ENCODE measurements at places on chromosomes 3 and 15. TPM values are rescaled to one million over a fixed set of nuclear protein-coding genes. Genes with fewer than 3 reads are reported as not detected.

DNA sequence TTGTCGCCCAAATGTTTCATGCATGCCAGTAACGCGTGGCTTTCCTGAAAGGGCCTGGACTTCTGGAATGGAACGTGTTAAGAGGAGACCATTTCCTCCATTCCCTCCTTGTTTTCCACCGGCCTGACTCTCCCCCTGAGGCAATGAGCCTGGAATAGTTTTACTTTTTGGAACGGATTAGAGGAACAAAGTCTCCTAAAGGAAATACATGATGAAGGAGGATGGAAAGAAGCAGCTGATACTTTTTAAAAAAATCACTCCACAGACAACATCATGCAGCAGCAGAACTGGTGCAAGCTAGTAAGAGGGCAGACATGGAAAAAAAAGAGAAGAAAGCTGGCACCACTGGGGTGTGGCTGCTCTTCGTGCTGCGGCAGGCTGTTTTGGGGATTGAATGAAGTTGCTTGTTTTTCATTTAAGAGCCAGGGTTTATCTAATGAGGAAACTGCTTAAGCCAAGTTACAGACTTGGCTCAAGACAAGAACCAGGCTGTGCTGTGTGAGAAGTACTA is 3.6 kb upstream of the KBTBD12 start:
- no peak for DNase-seq

DNA sequence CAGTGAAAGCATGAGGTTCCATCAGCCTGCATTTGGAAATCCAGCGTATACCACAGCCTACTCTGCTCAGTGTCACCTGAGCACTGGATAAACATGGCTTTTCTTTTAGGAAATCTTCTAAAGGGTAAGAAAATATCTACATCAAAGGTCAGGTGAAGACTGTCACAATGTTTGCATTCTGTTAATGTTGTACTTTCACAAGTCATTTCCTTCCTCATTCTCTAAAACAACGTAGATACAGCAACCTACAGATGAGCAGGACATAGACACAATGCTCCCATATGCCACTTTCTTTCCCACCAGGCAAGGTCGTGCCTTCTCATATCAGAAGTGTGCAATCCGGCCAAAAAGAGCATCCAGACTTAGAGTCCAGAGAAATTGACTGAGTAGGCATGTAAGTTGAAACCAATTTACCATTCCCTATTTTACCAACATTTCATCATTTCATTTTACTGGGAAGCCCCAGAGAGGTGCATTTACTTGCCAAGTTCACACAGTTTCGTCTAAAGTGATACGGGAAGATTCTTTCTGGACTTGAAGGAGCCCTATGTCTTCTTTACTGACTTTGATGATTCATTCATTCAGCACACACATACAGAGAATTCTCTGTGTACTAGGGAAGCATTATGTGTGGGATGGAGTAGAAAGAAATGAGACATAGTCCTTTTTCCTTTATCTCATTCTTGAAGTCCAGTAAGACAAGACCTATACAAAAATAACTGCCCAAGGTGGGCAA is 30.6 kb upstream of the LPP start:
- peak; percentile 21 for DNase-seq

GRCh38 chr3:154779571-154779970 is 300.5 kb upstream of the MME start:
- DNase-seq: no peak

DNA sequence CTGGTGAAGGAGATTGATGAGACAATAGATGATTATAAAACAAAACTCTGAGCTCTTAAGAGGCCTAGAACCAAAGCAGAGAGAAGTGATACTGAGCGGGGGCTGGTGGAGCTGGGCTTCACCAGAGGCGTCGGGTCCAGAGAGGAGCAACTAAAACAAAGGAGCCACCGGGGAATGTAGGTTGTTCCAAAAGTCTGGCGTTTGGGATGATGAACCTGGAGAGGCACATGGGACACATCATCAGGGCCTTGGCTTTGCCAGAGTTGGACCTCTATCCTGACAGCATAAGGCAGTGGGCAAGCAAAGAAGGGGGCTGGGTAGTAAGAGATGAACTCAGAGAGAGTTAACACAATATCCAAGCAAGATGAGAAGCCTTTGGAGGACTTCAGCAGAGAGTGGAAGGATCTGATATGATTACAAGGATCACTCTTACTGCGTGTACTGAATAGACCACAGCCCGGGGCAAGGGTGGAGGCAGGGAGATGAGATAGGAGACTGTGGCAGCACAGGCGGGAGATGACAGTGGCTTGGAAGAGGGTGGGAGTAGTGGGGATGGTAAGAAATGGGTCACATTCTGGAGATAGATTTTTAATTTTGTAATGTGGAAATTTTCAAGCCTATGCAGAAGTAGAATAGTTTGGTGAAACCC is 36.0 kb upstream of the RASA2 start:
- no peak for DNase-seq

DNA sequence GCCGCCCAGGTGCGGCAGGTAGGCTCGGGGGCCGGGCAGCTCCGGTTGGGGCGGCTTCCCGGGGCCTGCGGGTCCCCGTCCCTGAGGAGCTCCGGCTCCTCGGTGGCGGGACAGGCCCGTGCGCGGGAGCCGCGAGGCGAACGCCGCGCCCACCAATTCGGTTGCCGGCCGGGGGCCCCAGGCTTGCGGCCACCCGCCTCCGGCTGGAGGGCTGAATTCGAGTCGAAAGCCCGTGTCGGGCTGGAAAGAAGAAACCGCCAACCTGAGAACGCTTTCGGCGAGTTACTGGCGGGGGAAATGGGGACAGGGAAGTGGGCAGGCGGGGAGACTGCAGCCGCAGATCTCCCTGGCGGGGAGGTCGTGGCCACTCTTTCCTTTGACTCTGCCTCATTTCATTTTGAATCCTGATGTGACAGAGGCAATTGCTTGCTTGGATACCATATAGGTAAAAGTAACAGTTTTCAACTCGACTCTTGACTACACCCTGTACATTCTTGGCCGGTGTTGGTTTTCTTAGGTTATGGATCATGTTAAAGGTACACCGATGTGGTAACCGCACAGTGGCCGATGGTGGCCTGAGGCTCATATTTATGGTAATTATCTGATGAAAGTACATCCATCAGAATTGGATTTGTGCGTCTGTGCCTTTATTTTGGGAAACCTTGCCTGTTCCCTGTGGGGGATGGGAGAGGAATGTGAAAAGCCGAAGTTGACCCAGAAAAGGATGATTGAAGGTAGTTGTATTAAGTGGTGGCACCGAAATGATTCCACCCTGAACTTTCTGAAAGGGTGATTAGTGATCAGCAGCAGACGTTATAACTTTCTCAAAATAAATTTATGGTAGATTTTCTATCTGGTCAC is 1.7 kb downstream of the B3GNT5 start:
- DNase-seq: peak; percentile 35

DNA sequence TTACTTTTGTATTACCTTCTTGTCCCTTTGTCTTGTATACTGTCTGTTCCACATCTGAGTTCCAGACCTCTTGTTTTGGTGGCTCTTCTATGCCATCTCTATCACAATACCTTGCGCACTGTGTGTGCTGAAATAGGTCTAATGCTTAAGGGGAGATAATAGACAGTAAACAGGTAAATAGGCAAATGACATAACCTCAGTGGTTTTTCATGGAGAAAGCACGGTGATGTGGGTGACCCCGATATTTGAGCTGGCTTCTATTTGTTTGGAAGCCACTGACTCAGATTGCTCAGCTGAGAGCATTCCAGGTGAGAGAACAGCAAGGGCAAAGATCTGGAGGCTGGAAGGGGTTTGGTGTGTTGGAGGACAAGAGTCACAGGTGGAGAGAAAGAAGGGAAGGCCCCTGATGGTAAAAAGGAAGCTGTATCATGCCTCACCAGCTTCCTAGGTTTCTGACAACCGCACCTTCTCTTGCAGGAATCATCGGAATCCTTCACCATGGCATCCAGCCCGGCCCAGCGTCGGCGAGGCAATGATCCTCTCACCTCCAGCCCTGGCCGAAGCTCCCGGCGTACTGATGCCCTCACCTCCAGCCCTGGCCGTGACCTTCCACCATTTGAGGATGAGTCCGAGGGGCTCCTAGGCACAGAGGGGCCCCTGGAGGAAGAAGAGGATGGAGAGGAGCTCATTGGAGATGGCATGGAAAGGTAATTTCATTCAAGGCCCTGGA is 795 bp downstream of the MCM2 start:
- DNase-seq: no peak

DNA sequence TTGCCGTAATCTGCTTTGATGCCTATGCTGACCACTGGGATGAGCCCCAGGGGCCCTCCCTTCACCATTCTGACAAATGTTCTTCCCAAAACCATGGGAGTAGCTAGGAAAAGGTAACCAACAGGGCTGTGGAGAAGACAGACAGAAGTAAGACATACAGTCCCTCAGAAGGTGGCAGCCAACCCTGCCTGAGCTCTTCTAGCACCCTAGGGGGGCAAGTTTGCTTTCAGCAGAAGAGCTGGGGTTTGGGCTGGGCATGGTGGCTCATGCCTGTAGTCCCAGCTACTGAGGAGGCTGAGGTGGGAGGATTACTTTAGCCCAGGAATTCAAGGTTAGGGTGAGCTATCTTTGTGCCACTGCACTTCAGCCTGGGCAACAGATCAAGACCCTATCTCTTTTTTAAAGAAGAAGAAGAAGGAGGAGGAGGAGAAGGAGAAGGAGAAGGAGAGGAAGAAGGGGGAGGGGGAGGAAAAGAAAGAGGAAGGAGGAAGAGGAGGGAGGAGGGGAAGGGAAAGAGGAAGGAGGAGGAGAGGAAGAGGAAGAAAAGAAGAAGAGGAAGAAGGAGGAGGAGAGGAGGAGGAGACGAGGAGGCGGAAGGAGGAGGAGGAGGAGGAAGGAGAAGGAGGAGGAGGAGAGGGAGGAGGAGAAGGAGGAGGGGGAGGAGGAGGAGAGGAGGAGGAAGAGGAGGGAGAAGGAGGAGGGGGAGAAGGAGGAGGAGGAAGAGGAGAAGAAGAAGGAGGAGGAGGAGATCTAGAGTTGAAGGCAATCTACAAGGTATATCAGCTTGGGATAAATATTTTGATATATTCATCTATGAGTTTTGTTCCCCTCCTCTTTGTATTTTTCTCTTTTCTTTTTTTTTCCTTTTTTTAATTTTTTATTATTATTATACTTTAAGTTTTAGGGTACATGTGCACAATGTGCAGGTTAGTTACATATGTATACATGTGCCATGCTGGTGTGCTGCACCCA is 44.9 kb upstream of the ABHD2 start:
- no peak for DNase-seq

DNA sequence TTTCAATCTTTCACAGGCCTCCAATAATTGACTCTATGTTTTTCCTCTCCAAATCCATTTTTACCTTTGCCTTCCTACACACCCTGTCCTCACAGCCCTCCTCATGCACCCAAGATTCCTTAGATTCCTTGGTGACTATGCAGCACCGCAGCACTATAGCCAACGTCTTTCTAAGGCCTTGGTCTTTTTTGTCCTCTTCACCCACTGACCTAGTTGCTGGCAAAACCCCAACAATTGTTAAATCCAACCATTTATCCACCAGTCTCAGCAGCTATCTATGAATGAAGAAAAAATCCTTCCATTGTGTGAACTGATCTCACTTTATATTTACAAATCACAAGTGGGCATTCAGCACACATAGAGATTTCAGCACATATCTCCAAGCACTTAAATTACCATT is 203.9 kb downstream of the VGLL3 start:
- DNase-seq: no peak

GRCh38 chr3:44058868-44059203 is 182.8 kb upstream of the TOPAZ1 start:
- DNase-seq: no peak

- DNase-seq: no peak
Measured at GRCh38 chr3:87973906-87974305, 84.9 kb downstream of the CGGBP1 start.

GRCh38 chr3:138394156-138394555 is 40.3 kb upstream of the ESYT3 start:
- DNase-seq: no peak

DNA sequence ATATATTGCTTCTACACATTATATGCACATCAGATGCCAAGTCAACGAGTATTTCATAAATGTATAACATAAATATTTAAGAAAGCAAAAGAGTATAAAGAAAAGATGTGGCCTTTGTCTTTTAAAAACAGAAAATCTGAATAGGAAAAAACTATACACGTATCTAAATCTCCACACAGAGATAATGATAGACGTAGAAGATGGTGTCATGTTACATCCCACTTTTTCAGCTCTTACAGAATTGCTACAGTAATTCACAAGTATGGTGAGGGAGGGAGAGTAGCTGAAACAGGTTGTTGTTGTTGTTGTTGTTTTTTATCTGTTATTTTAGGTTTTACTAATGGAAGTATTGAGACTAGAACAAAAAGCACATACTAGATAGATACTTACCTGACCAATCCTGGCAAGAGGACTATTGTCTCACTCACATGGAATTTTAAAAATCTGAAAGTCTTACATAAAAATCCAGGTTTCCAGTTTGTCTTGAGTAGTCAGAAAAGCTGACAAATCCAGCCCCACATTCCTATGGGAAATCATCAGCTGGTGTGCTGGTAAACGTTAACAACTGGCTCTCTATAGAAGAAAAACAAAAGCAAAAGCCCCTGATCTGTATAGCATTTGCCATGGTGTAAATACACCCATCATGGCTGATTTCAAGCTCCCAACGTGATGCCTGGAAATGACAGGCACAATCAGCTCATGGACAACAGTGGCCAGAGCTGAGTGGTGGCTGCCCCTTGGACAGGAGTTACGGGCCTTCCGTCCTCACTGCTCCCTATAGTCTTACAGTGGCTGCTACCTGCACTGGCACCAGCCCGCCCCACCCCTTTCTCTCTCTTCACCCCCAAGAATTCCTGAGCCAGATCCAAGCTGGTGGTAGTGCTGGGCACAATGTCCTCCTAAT is 47.4 kb upstream of the VGLL4 start:
- no peak for DNase-seq

- no peak for DNase-seq
Measured at GRCh38 chr3:112355307-112355687, 22.3 kb downstream of the CD200 start.

DNA sequence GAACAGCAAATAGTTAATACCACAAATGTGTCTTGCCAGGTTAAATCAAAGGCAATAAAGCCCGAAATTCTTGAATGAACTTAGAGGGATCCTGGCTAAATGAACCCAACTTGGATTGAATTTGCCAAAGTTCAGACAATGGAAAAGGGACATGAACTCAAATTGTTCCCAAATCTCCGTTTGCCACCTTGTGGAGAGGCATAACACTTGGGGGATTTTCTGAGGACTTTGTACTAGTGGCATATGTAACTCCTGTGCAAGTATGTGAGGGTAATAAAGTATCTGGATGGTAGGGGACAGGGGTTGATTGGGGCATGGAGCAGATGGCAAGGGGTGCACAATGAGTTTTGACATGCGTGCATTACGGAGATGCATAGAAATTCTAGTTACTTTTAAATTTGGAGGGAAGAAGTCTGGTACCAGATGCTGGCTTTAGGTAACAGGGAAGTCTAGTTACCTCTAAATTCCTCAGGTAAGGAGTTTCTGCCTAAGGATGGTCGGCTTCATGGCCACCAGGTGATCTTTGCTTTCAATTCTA is 1.2 kb upstream of the TCAIM start:
- DNase-seq: no peak

Gene ATP10A
- total RNA-seq: 17.2 TPM

Gene SEMA3B
- 0.86 TPM for total RNA-seq

Gene CHSY1
- total RNA-seq: 36.3 TPM

Gene AADACL2
- not detected for total RNA-seq

Gene PLCH1
- 0.12 TPM for total RNA-seq

Gene FAM43A
- 8.5 TPM for total RNA-seq

Gene ZNF774
- total RNA-seq: 1.1 TPM
